ENCODE measurements at places on chromosomes 11 and 22.

DNA sequence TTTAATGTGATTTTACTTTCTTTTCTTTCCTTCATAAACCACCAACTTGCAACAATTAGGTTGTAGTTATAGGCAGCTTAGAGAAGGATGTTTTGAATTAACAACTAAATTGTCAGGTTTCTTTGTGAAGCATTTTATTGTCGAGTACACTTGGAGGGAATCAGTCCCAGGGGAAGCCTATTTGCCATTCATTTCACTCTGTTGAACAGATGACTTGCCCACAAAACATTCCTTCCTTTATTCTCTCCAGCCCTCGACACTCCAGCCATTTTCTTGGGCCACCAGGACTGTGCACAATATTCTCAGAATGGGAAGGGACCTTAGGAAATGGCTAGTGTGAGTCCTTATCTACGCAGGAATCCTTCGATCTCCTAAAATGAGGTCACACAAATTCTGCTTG is 620.6 kb downstream of the SOX6 start:
- no peak for DNase-seq

- no peak for DNase-seq
Observed at GRCh38 chr11:48134221-48134922, 82.2 kb upstream of the OR4B1 start.

- DNase-seq: no peak
Observed at GRCh38 chr22:32380991-32381390, 23.3 kb downstream of the RFPL3 start.

DNA sequence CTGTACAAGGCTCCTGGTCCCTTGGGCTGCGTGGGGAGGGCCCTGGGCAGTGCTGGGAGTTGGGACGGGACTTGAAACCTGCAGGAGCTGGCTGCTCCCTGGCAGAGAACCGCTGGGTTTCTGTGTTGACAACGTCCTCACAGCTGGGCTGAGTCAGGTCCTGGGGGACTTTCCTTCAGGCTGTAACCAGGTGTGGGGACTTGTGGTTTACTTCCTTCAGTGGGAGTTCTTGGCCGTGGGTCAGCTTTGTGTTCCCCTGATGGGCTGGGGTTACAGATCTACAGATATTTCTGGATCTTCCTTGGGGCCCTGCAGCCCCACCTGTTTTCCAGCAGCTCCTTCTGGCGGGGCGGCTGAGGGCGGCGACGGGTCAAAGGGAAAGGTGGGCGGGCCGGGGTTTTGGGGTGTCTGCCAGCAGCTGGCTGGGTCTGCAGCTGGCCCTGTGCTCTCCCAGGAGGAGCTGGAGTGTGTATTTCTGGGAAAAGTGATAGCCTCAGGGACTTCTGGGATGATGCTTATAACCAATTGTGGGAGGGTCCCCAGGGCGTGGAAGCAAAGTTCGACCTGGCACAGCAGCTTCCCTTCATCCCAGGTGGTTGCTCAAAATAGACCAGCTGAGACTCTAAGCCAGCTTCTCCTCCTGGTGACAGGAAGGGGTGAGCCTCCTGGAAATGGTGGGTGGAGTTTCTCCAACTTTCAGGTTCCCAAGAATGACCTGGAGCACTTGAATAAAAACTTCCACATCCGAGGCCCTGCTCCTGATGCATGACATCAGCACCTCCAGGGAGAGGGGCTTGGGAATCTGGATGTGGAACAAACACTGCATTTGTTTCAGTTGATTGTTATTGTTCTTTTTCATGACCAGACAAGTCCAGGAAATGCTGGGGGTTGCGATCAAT is 19.1 kb downstream of the ST14 start:
- DNase-seq: no peak

DNA sequence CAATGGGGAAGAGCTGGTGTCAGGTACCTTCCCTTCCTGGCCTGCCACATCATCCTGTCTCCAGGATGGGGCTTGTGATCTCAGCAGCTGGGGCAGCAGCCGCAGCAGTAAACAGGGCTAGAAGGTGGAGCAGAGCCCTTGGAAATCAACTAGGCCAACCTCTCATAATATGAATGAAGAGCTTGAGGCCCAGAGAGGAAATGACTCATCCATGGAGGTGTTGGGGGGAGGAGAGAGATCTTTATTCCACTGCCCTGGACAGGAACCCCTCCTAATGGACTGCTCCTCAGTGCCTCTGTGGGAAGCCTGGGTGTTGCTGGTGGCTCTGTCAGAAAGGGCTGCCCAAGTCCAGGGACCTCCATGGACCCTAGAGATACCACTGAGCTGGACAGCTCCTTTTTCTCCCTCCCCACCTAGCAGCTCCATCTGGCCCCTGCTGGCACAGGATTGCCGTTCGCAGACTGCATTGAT is 111.8 kb downstream of the OSBP2 start:
- DNase-seq: no peak

Measured in esophagus squamous epithelium (tissue), 5 donors.